ENCODE measurements at places on chromosomes 4 and X.

DNA sequence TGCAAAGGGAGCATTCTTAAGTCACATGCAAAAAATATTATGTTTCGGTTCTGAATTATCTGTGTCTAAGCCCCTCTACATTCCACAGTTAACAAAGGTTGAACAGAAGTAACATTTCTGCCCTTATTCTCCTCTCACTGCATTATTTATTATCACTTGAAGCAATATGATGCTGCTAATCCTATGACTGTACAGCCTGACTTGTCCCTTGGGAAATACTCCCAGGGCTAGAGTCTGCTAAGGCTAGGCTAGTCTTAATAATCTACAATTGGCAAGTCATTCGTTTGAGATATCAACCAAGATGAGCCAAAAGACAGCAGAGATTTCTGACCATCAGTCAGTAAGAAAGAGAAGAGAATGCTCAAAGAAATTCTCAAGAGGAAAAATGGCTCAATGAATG is 226.9 kb upstream of the HCCS start:
- DNase-seq, result no peak

DNA sequence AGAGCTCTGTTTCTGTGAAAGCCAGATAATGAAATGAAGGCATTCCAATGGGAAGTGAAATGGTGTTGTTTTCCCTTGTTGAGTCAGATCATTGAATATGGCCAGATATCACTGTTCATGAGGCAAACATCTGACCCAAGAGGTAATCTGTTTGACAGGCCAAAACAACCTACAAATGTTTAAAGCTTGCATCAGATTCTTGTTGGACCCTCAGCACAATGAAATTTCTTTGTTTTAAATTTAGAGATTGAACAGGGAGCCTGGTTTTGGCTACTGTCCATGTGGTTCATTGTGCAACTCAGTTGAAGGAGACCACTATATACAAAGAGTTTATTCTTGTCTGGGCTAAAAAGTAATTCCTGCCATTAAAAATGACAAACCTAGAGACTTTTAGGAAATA is 159.1 kb downstream of the AFF2 start:
- DNase-seq, result no peak

DNA sequence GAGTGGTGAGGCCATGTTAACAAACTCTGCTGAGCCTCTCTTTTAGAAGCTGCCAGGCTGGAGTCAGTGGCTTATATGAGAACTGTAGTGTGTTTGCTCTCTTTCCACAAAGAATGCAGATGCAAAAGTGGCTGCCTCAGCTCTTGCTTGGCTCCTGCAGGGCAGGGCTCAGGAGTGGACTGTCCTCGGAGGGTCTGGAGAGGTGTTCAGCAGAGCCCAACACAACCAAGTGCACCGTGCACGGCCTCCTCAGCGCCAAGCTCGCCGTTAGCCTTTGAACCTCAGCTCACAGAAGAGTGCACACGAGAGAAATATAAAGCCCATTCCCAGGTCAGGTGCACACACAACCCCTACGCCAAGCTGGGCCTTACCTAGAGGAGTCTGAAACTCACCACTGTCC is 82.8 kb downstream of the C4orf51 start:
- DNase-seq, result no peak

DNA sequence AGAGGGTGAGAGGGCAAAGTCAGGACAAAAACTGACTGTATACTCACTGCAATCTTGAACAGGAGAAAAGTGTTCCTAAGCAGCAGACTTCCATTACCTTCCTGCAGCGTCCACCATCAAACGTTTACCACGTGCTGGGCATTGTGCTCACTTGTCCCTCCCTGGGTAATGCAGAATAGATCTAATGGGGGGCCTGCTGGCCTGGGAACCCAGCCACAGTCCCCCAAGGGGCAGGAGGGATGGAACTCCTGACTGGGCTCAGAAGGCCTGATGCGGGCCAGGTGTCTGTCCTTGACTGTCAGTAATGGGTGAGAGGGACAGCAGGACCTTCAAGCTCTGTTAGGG is 37.6 kb upstream of the FAM156A start:
- DNase-seq, result no peak

DNA sequence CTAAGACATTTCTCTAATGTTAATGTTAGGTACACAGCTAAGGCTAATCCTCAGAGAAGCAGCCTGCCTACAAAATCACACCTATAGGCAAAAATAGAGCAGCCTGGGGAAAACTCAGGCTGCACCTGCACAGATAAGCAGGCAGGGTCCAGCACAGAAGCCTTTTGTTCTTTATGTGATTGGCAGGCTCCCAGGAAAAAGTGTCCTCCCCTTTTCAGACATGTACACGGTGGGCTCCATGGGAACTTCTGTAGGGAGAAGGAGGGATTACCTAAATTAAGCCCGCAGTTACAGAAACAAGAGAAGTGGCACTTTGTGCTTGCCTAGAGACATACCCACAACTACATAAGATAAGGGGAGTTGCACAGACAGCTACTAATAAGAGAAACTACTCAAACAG is 4.0 kb upstream of the HSPA4L start:
- no peak for DNase-seq

GRCh38 chr4:103289186-103289585 is 91.0 kb upstream of the CENPE start:
- DNase-seq, result no peak

GRCh38 chr4:124710911-124711310 is 1.6 kb downstream of the ANKRD50 start:
- no peak for DNase-seq

GRCh38 chr4:41949531-41949930 is 14.3 kb downstream of the TMEM33 start:
- no peak for DNase-seq

GRCh38 chr4:189033801-189034347 is 894.6 kb downstream of the TRIML1 start:
- DNase-seq, result no peak

GRCh38 chr4:153634738-153635353 is 49.2 kb upstream of the TLR2 start:
- DNase-seq, result no peak

GRCh38 chrX:43589735-43590134 is 66.4 kb upstream of the MAOA start:
- DNase-seq, result no peak

- no peak for DNase-seq
Measured at GRCh38 chr4:147617841-147618691, 869 bp downstream of the TMEM184C start.

- no peak for DNase-seq
Measured at GRCh38 chrX:118286066-118286762, 59.7 kb upstream of the WDR44 start.

DNA sequence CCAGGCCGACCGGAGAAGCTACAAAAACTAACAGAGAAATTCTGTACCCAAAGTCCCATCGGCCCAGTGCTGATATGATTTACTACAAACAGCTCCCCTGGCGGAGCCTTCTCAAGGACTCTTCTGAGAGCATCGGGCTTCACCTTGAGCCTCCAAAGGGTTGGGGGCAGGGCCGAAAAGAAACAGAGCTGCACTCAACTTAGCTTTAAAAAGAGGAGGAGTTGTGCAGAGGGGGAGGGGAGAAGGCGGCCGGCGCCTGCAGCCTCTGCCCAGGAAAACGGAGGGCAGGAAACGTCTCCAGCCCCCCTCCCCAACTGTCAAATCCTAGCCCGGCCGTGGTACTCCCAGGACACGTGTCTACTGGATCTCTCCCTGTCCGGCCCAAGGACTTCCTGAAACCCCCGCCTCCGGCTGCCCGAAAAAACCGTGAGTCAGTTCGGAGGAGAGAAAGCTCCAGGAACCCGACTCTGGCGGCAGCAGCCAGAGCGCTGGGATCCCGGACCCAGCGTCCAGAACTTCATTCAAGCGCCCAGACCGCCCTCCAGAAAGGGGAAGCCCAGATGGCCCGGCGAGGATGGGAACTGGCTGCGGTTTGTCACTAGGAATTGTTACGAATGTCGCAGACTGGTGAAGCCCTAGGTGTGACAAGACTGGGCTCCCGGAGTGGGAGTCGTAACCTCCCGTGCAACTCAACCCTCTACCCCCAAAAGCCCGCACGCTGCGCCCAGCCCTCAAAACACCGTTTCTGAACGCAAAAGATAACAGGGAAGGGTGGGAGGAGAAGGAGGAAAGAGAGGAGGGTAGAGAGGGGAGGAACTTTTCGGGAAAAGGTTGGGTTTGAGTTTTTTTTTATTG is 973 bp downstream of the ADAMTS3 start:
- no peak for DNase-seq

DNA sequence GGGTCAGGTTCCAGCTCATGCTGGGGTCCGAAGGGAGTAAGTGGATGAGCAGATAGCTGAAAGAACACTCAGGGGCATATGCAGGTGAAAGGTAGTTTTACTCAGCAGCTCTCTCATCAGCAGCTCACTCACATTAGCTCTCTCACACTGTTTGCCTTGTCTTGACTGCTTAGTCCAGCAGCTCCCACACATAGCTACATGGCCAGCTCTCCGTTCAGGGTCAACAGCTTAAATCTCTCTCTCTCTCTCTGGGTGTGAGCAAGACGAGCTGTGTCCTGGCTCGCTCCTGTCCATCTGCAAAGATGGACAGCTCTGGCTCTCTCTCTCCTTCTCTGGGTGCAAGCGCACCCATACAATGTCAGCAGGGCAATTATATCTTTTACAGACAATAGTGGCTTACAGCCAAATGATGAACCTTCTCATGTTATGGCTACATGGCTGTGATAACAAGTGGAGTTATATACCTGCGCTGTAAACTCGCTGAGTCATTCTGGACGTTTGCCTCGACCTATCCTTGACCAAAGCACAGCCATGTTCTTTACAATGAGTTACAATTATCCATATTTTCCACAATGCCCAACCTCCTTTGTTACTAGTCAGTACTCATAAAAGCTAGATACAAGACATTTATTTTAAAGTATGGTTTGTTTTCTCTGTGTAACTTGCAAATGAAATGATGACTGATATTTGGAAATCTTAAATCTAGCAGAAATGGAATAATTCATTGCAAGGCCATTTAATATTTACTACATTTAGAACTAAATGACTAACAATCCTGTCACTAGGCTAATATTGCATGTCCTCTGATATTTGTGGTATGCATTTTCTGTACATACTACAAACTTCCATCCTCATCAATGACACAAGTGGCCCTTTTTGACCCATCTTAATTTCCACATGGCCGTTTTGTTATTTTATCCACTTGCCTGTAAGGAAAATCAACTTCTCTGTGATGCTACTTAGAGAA is 9.3 kb downstream of the PAPSS1 start:
- no peak for DNase-seq

DNA sequence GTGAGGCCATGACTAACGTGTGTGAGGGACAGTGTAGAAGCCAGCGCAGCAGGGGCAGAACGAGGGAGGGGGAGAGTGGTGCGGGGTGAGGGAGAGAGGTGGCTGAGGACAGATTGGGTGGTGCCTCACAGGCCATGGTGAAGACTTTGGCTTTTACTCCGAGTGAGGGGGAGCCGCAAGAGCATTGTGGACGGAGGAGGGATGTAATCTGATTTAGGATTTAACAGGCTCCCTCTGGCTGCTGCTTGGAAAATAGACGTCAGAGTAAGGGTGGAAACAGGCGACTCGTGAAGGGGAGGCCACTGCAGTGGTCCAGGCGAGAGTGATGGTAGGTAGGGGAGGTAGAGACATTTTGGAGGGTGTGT is 13.0 kb downstream of the PPP1R3F start:
- DNase-seq, result no peak

GRCh38 chr4:3769642-3770184 is 3.5 kb downstream of the ADRA2C start:
- no peak for DNase-seq

GRCh38 chr4:139728840-139729239 is 63.2 kb downstream of the MGST2 start:
- DNase-seq, result no peak

- DNase-seq, result no peak
Measured at GRCh38 chr4:125750828-125751466, 436.2 kb downstream of the FAT4 start.

DNA sequence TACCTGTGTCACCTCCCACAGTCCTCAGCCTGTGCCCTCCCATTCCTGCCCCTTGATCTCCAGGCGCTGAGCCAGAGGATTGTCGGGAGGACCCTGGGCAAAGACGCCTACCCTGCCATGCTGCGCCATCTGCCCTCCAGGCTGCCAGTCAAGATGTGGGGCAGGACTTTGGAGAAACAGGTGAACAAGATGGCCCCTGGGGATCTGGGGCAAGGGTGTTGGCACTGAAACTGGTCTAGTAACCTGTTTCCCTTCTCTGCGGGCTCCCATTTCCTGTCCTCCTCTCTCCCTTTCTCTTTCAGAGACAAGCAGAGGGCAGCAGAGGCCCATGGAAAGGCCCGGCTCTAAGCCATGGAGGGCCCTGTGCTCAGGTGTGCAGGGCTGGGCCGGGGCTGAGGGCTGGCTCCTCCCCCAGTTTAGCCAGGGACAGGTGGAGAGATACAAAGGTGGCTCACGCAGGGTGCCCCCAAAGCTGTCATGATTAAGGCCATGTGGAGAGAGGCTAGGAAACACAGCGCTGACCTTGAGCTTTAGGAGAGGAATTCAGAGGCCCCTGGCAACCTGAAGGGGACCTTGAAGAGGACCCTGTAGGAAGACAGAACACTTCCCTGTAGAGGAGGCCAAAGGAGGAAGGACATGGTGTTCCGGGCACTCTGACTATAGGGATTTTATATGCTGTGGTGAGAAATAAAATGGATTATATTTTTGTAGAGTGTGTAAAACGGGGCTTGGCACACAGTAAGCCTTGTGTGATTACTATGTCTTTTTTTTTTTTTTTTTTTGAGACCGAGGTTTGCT is at the start of gene GLOD5:
Gene GLOD5, plus strand, starts transcription at position 74 of the 798 bp plus-strand sequence. Its CDS starts 44 bp downstream, at position 118.
- no peak for DNase-seq

Measured in SHP77 treated with DMSO at 0.1 percent for 48 hours (cell line).